ENCODE measurements at places on chromosomes 12 and 14.

DNA sequence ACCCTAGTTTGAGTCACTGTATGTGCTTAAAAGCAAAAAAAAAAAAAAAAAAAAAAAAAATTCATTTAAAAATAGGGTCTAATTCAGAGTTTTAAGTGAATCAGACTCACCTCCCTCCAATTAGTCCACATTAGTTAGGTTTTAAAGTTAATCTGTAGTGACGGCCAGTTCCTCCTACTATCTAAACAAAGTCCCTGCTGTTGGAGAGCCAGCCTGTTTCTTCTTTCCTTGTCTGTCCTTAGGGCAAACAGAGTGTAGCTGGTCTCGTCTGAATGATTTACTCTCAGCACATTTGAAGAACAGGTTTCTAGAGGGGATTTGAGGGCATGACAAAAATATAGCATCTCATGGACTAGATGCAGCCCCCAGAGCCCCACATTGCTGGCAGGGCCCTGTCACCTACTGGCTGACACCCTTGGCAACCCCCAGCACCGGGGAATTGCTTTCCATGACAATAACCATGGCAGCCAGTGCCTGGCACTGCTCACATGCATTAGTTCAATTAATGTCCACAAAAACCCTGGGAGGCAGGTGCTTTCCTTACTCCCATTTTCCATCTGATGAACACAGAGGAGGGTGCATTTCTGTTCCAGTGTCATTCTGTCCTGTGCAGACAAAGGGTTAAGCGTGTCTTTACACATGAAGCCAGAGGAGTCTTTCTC lies 138.3 kb downstream of the PLXNC1 start:
- no peak for DNase-seq

DNA sequence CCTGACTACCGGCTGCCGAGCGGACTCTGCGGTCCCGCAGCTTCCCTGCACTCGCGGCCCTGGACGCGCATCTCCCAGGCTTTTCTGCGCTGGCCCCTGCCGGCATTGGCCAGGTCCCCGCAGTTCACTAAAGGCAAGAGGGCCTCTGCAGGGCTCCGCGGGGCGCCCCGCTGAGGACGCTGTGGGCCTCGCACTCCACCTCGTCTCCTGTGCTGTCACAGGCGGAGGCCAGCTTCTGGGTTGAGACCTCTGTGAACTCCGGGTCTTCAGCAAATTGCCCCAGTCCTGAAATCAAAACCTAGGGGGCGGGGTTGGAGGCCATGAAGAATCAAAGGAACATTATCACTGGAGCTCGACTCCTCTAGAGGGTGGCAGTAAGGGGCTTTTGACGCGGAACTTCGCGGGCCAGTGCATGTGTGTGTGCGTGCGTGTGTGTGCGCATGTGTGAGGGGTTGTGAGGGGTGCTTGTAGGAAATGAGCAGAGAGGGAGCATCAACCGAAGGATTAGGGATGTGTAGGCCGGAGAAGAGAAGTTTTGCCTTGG lies 68.5 kb upstream of the CAPRIN2 start:
- no peak for DNase-seq

DNA sequence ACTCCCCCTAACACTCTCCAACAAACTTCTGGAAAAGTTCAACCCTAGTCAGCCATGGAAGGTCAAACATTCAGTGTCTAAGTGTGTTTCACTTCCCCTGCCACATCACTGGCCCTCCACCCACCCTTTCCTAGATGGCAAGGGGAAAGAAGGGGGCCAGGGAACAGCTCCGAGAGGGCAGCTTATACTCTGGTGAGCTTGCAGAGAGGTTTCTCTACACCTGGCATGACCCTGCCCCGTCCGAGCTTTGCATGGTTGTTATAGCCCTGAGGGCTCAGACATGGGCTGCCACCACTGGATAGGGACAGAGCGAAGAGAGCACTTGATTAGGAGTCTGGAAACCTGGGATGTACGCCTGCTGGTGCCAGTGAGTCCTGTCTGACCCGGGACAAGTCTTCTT lies 4.0 kb downstream of the ACVRL1 start:
- DNase-seq = peak; percentile 41

DNA sequence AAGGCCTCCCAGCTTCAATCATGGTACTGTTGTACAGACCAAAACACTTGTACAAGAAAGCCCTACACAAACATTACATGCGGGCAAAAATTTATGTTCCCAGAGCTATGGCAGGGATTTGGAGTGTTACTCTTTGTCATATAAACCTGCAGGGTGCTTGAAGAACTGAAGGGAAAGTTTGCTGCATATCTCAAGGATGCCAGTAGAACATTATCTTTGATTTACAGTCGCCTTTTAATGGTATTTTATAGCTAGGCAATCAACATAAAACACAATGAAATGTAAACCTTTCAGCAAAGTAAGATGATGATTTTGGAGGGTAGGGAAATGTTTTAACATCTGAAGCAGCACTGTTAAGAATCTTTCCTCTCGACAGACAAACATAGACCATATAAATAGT lies 305.6 kb downstream of the KCNH5 start:
- no peak for DNase-seq

DNA sequence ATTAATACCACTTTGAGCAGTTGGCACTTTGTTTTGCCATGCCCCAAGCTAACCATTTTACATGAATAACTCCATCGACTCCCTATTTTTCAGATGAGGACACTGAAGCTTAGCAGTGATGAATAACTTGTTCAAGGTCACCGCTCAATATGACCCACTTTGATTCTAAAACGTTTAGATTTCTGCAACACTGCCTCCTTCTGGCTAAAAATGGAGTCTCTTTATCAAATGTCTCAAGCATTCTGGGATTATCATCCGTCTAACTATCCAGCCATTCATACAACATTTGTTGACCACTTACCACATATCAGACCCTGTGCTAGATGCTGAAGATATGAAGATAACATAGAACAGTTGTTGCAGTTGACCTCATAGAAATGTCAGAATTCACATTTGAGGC lies 298.0 kb downstream of the PPFIA2 start:
- no peak for DNase-seq

GRCh38 chr12:113823016-113823415 lies 143.1 kb downstream of the RBM19 start:
- DNase-seq = no peak

DNA sequence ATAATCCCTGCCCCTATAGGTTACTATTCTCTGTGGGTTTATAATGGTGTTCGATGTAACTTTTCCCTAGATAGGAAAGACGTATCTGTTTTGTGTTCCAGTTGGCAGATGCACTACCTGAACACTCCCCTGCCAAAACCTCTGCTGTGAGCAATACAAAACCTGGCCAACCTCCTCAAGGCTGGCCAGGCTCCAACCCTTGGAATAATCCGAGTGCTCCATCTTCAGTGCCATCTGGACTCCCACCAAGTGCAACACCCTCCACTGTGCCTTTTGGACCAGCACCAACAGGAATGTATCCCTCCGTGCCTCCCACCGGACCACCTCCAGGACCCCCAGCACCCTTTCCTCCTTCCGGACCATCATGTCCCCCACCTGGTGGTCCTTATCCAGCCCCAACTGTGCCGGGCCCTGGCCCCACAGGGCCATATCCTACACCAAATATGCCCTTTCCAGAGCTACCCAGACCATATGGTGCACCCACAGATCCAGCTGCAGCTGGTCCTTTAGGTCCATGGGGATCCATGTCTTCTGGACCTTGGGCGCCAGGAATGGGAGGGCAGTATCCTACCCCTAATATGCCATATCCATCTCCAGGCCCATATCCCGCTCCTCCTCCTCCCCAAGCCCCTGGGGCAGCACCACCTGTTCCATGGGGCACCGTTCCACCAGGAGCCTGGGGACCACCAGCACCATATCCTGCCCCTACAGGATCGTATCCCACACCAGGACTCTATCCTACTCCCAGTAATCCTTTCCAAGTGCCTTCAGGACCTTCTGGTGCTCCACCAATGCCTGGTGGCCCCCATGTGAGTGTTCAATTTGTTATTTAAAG lies 11.3 kb downstream of the MAPK1IP1L start:
- DNase-seq = no peak

- no peak for DNase-seq
These were observed 3.9 kb upstream of the RARG start for GRCh38 chr12:53235742-53236442.
